ENCODE measurements at places on chromosomes 6 and 20.

DNA sequence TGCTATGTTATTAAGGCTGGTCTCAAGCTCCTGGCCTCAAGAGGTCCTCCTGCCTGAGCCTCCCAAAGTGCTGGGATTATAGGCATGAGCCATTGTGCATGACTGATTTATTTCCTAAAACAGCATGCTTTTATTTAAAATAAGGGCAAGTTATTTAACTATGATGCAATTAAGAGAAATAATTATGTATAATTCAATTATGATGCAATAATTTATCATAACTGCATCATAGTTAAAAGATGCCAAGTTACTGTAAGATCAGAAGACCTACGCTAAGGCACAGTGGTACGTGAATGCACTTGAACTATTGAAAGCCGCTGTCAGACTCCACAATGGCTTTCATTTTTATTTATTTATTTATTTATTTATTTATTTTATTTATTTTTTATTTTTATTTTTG is 24.3 kb upstream of the EMILIN3 start:
- DNase-seq, result no peak

- DNase-seq, result no peak
Observed at GRCh38 chr20:10806539-10806938, 132.7 kb upstream of the JAG1 start.

- DNase-seq, result no peak
Observed at GRCh38 chr6:125950293-125950692, 6.3 kb upstream of the HINT3 start.

DNA sequence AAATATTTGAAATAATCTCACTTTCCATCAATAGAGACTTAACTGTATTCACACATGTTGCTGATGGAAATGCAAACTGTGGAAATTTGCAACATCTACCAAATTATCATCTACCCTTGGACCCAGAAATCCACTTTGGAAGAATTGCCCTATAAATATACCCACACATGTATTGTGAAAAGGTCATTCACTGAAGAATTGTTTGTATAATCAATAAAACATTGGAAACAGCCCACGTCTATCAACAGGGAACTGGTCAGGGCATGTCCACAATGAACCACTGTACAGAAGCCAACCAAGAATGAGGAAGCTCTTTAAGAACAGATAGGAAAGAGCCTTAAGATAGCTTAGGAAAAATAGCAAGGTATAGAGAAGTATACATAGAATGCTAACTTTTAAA is 36.2 kb downstream of the PXDC1 start:
- DNase-seq, result no peak

GRCh38 chr6:9136141-9136822 is 700.9 kb upstream of the SLC35B3 start:
- DNase-seq, result no peak

DNA sequence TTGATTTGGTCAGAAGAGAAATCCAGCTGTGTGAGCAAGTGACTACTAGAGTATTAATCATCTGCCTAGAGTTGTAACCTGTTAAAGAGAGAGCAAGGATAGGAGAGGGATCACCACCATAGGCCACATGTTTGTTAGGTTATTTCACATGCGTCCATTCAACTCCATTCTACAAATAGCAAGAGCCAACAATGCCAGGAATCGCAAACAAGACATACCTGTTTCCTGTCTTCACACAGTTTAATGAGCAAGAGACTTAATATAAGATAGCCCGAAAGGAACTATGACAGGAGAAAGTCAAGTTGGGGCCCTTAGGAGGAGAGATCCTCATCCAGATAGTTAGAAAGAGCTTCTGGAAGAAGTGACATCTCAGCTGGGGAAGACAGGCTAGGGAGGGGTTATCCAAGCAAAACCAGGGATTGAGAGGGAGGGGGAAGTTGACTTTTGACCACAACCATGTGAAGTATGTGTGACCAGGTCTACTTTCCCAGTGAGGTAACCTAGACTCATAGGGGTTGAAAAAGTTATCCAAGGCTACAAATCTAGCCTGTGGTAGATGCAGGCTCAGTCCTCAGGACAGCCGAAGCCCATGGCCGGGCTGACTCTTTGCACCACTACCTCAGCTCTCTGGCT is 147.4 kb downstream of the ALDH8A1 start:
- DNase-seq, result no peak

DNA sequence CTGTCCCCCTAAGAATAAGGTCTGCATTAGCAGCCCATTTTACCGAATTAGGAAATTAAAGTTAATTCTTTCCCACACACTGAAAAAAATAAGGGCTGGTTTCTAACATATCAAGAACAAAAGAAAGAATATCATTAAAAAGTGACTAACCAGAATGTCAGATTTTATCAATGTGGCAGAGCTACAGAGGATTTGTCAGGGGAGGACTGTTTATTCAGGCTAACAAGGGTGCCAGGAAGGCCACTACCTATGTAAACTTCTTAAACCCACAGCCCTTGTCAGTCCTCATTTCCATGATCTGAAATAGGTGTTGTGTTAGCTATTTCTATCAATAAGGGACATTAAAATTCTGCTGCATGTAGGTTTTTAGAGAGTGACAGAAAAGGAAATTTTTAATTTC is 76.4 kb downstream of the BACH2 start:
- no peak for DNase-seq

GRCh38 chr6:48037946-48038345 is 73.1 kb downstream of the PTCHD4 start:
- DNase-seq, result no peak

Measured in NCI-H187 treated with DMSO at 0.1 percent for 48 hours (cell line).